Activated CD8-positive, alpha-beta T cell treated with anti-CD3 and anti-CD28 coated beads for 36 hours (primary cell): ENCODE measurements at places on chromosomes 4 and X.
A peak's percentile ranks its signal among the peaks of the same experiment; 100 is the strongest.

- no peak for DNase-seq
- peaks cover 14% of the 10 kb centered on the region for H3K36me3 ChIP-seq
- no peak overlapping the region for H3K27ac ChIP-seq
- H3K4me1 ChIP-seq: peaks cover 28% of the 10 kb centered on the region
Observed at GRCh38 chrX:7120878-7121219, 26.7 kb upstream of the STS start.

GRCh38 chr4:22911285-22911684, 218.5 kb downstream of the GBA3 start:
- H3K4me1 ChIP-seq: no peaks in the 10 kb centered on the region
- no peaks in the 10 kb centered on the region for H3K36me3 ChIP-seq
- no peak for DNase-seq

DNA sequence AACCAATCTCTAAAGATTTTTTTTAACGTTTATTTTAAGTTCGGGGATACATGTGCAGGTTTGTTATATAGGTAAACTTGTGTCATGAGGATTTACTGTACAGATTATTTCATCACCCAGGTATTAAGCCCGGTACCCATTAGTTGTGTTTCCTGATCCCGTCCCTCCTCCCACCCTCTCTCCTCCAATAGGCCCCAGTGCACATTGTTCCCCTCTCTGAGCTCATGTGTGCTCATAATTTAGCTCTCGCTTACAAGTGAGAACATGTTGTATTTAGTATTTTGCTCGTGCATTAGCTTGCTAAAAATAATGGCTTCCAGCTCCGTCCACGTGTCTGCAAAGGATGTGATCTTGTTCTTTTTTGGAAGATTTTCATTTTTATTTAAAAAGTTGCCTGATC, 2309.4 kb upstream of the AGA start:
- H3K4me3 ChIP-seq: no peak overlapping the region
- no peaks in the 10 kb centered on the region for H3K4me1 ChIP-seq
- no peaks in the 10 kb centered on the region for H3K36me3 ChIP-seq
- no peak overlapping the region for H3K27ac ChIP-seq
- no peaks in the 10 kb centered on the region for H3K27me3 ChIP-seq
- DNase-seq: no peak

GRCh38 chr4:173424899-173425805, 26.2 kb upstream of the SCRG1 start:
- no peaks in the 10 kb centered on the region for H3K27me3 ChIP-seq
- H3K36me3 ChIP-seq: no peaks in the 10 kb centered on the region
- no peak for DNase-seq
- H3K27ac ChIP-seq: no peak overlapping the region
- peaks cover 25% of the 10 kb centered on the region for H3K4me1 ChIP-seq
- H3K4me3 ChIP-seq: no peak overlapping the region

GRCh38 chr4:53592686-53593501, 1.6 kb upstream of the LNX1 start:
- H3K4me3 ChIP-seq: no peak overlapping the region
- H3K36me3 ChIP-seq: no peaks in the 10 kb centered on the region
- H3K27me3 ChIP-seq: peaks cover 34% of the 10 kb centered on the region
- peaks cover 8% of the 10 kb centered on the region for H3K4me1 ChIP-seq
- no peak for DNase-seq

- H3K27ac ChIP-seq: no peak overlapping the region
- H3K36me3 ChIP-seq: no peaks in the 10 kb centered on the region
- H3K27me3 ChIP-seq: peaks cover 47% of the 10 kb centered on the region
- H3K4me1 ChIP-seq: peaks cover 8% of the 10 kb centered on the region
- peak overlapping the region; percentile 7 for H3K4me3 ChIP-seq
- DNase-seq: no peak
Observed at GRCh38 chrX:133414406-133415275, 648 bp downstream of the GPC4 start.

DNA sequence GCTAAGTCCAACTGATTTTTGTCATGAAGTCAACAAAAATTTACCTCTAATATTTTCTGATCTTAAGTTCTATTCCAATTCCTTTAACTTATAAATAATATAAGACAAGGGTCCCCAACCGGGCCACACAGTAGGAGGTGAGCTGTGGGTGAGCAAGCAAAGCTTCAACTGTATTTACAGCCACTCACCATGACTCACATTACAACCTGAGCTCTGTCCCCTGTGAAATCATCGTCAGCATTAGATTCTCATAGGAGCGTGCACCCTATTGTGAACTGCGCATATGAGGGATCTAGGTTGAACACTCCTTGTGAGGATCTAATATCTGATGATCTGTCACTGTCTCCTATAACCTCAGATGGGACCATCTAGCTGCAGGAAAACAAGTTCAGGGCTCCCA, 227.4 kb downstream of the MAPK10 start:
- H3K36me3 ChIP-seq: no peaks in the 10 kb centered on the region
- no peak for DNase-seq
- no peak overlapping the region for H3K27ac ChIP-seq

DNA sequence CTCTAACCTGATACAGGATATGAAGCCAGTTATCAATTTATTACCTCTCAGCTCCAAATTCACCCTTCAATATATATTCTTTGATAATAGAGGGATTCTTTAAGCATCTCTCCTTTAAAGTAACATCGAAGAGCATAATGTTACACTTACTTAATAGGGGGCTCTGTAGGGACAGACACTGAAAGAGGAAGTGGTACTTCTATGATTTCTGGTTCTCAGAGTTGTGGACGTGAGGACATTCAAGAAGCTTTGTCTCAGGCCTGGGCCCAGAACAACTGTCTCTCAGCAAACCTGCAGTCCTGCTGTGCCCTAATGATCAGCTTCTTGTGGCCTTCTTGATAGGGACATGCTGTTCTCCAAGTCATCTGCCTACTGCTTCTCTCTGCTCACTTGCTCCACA, 4.2 kb upstream of the ZXDB start:
- peaks cover 14% of the 10 kb centered on the region for H3K4me1 ChIP-seq
- no peaks in the 10 kb centered on the region for H3K36me3 ChIP-seq
- no peak for DNase-seq
- H3K27ac ChIP-seq: no peak overlapping the region

DNA sequence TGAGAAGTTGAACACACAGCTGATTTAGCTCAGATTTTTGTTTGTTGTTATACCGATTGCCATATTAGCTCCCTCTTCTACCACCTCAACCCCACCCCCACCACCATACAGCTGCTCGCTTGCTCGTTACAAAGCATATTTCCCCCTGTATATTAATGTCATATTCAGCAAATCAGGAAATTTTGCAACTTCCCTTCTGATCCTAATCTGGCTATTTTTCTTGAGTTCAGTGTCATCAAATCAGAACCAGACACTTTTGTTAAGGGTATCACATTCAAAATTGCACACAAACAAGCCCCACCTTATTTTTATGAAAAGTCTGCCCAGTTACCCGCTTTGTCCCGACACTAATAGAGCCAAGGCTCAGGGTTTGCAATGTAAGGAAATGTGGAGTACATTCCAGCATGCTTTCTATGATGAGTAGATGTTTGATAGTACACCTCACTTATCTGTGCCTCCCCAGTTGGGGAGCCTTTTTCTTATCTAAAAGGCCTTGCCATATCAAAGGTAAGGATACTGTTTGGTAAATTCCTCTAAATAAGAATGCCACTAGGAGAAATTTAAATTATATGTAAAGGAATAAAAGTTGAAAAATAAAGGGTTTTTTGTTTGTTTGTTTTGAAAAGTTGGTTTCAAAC, 212.2 kb downstream of the CBR4 start:
- no peaks in the 10 kb centered on the region for H3K36me3 ChIP-seq
- H3K4me1 ChIP-seq: no peaks in the 10 kb centered on the region
- DNase-seq: no peak
- no peak overlapping the region for H3K4me3 ChIP-seq

DNA sequence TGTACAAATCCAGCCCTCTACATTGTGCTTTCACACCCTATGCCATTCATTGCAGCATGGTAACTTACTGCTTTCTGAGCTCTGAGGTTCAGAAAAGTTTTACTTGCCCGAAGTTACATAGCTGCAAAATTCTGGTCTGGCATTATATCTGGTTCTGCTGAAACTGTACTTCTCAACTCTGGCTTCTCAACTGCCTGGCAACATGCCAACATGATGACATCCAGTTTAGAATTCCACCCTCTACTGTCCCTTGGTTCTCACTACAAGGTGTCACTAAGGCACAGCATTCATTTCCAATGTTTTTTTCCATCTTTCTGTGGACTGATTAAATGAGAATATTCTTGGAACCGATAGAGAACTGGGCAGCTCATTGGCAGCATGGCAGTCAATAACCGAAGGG, 242.9 kb upstream of the PRPS2 start:
- no peak for DNase-seq
- no peak overlapping the region for H3K27ac ChIP-seq
- no peaks in the 10 kb centered on the region for H3K36me3 ChIP-seq

GRCh38 chr4:167906851-167907250, 185.5 kb upstream of the ANXA10 start:
- no peak overlapping the region for H3K4me3 ChIP-seq
- no peaks in the 10 kb centered on the region for H3K4me1 ChIP-seq
- H3K27me3 ChIP-seq: no peaks in the 10 kb centered on the region

GRCh38 chr4:89496851-89497250, 189.3 kb upstream of the GPRIN3 start:
- peaks cover 4% of the 10 kb centered on the region for H3K27me3 ChIP-seq
- no peaks in the 10 kb centered on the region for H3K36me3 ChIP-seq
- no peaks in the 10 kb centered on the region for H3K4me1 ChIP-seq
- H3K27ac ChIP-seq: no peak overlapping the region
- no peak overlapping the region for H3K4me3 ChIP-seq

DNA sequence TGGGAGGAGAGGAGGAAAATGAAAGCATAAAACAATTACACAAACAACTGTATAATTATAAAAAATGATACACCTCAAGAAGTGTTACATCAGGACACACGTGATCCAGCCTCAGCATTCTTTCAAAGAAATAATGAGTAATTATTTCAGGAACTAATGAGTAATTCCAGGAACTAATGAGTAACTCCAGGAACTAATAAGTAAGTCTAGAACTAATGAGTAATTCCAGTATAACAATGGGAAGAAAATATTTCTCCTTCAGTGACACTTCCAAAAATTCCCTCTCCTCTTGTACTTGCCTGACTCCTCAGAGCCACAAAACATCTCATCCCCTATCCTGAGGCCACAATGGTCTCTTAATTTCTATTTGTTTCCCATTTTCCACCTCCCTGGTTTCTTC, 63.5 kb upstream of the COL25A1 start:
- no peak overlapping the region for H3K4me3 ChIP-seq

DNA sequence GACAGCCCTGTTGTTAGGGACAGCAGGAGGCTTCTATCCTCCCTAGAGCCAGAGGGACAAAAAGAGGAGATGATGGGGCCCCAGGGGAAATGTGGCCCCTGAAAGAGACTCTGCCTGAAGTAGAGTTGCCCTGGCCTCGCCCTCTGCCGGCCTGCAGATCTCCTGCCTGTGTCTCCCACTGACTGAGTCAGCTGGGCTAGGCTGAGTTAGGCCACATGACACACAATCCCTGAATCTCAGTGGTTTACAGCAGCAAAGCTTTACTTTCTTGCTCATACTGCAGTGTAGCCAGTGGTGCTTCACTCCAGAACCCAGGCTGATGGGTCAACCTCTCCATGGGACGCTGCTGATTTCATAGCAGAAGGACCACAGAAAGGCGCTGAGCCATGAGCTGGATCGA, 23.5 kb downstream of the DRD5 start:
- no peaks in the 10 kb centered on the region for H3K36me3 ChIP-seq
- peaks cover 14% of the 10 kb centered on the region for H3K27me3 ChIP-seq
- no peak for DNase-seq
- no peak overlapping the region for H3K4me3 ChIP-seq

DNA sequence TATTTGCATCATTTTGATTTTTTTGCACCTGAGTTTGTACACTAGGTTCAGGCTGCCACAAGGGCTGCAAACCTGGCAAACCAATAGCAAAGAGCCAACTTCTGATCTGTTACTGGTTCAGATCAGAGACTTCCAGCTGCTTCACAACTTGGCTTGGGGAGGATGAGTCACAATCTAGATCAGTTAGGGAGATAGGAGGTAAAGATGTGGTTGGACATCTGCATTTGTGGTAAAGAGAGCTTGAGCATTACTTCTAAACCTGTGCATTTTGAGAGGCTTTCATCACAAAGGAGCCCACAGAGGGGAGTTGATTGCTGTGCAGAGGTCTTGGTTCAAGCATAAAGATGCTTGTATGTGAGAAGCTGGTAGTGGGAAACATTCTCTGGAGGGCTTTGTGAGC, 34.5 kb downstream of the LINC00632 start:
- H3K27me3 ChIP-seq: no peaks in the 10 kb centered on the region
- no peak for DNase-seq
- H3K4me3 ChIP-seq: no peak overlapping the region

- H3K27ac ChIP-seq: no peak overlapping the region
- no peak for DNase-seq
- no peaks in the 10 kb centered on the region for H3K4me1 ChIP-seq
- no peak overlapping the region for H3K4me3 ChIP-seq
Observed at GRCh38 chr4:162011089-162011488, 152.7 kb downstream of the FSTL5 start.

- no peaks in the 10 kb centered on the region for H3K36me3 ChIP-seq
- H3K4me3 ChIP-seq: no peak overlapping the region
- peaks cover 9% of the 10 kb centered on the region for H3K27me3 ChIP-seq
- no peak for DNase-seq
- no peaks in the 10 kb centered on the region for H3K4me1 ChIP-seq
Observed at GRCh38 chr4:145602129-145602760, 16.9 kb upstream of the MMAA start.

GRCh38 chr4:37977471-37978247, 17.5 kb downstream of the PTTG2 start:
- no peaks in the 10 kb centered on the region for H3K36me3 ChIP-seq
- peaks cover 37% of the 10 kb centered on the region for H3K4me1 ChIP-seq
- H3K4me3 ChIP-seq: peak overlapping the region; percentile 81

DNA sequence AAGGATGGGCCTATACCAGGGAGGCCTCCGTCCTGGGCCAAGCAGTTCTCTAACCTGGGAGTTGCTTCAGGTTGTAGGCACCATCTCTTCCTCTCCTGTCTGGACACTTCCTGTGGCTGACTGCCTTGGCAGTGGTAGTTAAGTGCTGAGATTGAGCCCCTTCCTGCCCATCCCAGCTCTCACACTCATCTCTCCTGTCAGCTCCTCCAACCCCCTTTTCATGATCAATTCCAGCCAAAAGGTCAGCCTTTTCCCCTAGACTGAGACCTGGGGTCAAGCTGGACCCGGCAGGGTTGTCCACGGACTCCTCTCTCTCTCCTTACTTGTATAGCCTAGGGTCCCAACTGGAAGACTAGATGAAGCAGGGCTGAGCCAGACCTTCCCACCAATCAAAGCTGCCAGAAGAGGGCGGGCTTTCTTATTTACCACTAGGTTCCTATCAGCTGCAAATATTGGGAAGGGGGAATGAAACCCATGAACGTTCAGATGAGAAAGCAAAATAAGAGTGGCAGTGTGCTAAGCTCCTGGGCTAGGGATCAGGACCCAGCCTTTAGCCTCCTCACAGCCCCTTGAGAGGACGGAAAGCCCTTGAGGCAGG, 34.5 kb downstream of the KDM5C start:
- H3K4me1 ChIP-seq: peaks cover 19% of the 10 kb centered on the region
- no peak overlapping the region for H3K27ac ChIP-seq
- no peak overlapping the region for H3K4me3 ChIP-seq
- DNase-seq: no peak
- no peaks in the 10 kb centered on the region for H3K27me3 ChIP-seq

GRCh38 chr4:41207291-41207831, 7.0 kb downstream of the APBB2 start:
- peak; percentile 23 for DNase-seq
- no peak overlapping the region for H3K27ac ChIP-seq
- H3K36me3 ChIP-seq: no peaks in the 10 kb centered on the region
- peaks cover 4% of the 10 kb centered on the region for H3K4me1 ChIP-seq
- peaks cover 13% of the 10 kb centered on the region for H3K27me3 ChIP-seq
- no peak overlapping the region for H3K4me3 ChIP-seq
